ENCODE measurements at places on chromosomes 2 and 18. TPM values are rescaled to one million over a fixed set of nuclear protein-coding genes. Genes with fewer than 3 reads are reported as not detected.

The DNER gene
- polyA plus RNA-seq: 3.3 TPM

DNA sequence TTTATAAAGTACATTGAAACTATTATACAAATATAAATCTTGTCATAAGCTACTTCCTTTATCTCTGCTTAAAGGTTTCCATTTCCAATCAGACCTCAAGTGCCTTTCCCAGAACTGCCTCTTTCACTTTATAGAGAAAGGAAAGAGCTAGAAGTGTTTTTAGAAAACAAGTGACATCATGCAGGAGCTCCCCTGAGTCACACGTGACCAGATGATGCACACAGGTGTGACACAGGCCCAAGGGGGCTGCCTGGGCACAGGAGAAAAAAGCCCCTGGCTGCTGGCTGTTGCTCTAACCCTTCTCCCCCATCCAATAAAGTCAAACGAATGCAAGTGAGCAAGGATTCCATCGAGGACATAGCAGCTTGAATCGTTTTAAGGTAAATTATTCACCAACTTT, 21.4 kb upstream of the SH3BP4 start:
- no peak for DNase-seq

The FOXI3 gene
- polyA plus RNA-seq: not detected

GRCh38 chr2:190304404-190304803, 15.2 kb downstream of the HIBCH start:
- DNase-seq: no peak

The ITGAV gene
- polyA plus RNA-seq: 11.7 TPM

The LHCGR gene
- polyA plus RNA-seq: 0.25 TPM

GRCh38 chr2:239147376-239147775, 253.4 kb downstream of the HDAC4 start:
- DNase-seq: no peak

DNA sequence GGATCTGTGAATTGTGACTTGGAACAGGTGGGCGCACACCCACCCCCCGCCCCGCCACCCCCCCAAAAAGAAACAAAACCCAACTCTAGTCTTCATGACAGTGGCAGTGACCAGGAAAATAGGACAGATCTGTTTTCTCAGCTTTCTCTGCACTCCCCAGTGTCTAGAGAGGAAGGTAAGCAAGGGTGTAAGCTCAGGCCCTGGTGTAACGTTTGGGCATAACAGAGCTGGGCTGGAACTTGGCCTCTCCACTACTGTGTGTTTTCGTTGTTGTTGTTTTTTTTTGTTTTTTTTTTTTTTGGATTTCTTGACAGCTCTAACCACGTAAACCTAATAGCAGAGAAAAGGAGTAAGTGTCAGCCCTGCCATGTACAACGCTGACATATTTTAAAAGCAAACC, 1160.8 kb downstream of the DPP10 start:
- DNase-seq: no peak

DNA sequence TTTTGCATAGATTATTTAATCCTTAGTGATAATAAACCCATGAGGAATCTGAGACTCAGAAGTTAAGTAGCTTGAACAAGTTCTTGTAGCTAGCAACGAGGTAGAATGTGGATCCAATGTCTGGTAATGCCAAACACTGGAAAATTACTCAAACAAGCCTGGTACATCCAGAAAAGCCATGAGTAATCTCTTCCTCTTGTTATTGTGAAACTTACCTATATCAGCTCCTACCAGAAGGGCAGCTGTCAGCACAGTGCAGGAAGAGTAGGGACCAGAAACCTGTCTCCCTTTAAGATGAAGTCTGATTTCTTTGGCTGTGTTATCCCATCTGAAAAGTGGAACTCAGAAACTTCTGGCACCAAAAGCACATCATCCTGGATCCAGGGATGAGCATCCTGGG, 7.7 kb upstream of the SERPINB8 start:
- DNase-seq: no peak

All from stomach (tissue), 19 donors.